Peyer's patch (tissue), 4 donors: ENCODE measurements at places on chromosomes 1 and 21. TPM values are rescaled to one million over a fixed set of nuclear protein-coding genes. Genes with fewer than 3 reads are reported as not detected.

Gene ITLN1
- total RNA-seq = 27.5 TPM

Gene OXCT2
- 12.2 TPM for total RNA-seq

Gene CSF3R
- total RNA-seq = 41.3 TPM

Gene TNFSF4
- total RNA-seq = 0.70 TPM

Gene SELL
- total RNA-seq = 9.9 TPM

Gene TENT5C
- 20.6 TPM for total RNA-seq

Gene NBPF6
- total RNA-seq = 3.3 TPM

Gene LCE6A
- not detected for total RNA-seq

GRCh38 chr1:116254776-116255175 is 118.3 kb upstream of the ATP1A1 start:
- H3K4me3 ChIP-seq = no peak overlapping the region
- no peaks in the 10 kb centered on the region for H3K36me3 ChIP-seq
- DNase-seq = peak; percentile 76
- no peaks in the 10 kb centered on the region for H3K27me3 ChIP-seq
- no peaks in the 10 kb centered on the region for H3K4me1 ChIP-seq
- H3K27ac ChIP-seq = no peak overlapping the region

GRCh38 chr1:170694172-170694926 is 30.4 kb downstream of the PRRX1 start:
- DNase-seq = no peak
- H3K27ac ChIP-seq = no peak overlapping the region
- no peaks in the 10 kb centered on the region for H3K36me3 ChIP-seq
- H3K4me1 ChIP-seq = no peaks in the 10 kb centered on the region

GRCh38 chr1:15952317-15953258 is 23.3 kb downstream of the ZBTB17 start:
- peak; percentile 46 for DNase-seq
- no peak overlapping the region for H3K27ac ChIP-seq
- no peaks in the 10 kb centered on the region for H3K4me1 ChIP-seq
- H3K27me3 ChIP-seq = no peaks in the 10 kb centered on the region
- no peak overlapping the region for H3K4me3 ChIP-seq

DNA sequence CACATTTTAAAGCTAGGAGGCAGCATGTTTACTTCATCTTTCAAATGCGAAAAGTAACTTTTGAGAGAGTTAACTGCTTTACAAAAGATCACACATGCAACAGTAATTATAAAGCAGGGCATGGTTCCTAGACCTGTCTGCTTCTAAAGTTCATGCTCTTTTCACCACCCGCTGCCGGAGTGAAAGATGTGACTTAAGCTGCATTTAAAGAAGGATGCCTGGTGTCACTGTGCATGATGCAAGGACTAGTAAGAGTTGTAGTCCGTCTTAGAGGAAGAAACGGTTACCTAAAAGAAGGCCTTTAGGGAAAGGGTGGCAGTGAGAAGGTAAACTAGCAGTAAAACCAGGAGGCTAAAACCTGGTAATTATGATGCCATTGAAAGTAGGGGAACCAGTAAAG is 1689.1 kb downstream of the KCNT2 start:
- H3K36me3 ChIP-seq = no peaks in the 10 kb centered on the region
- H3K27ac ChIP-seq = no peak overlapping the region
- no peaks in the 10 kb centered on the region for H3K27me3 ChIP-seq
- H3K4me1 ChIP-seq = no peaks in the 10 kb centered on the region
- H3K4me3 ChIP-seq = no peak overlapping the region
- no peak for DNase-seq

- DNase-seq = no peak
- H3K4me1 ChIP-seq = no peaks in the 10 kb centered on the region
- no peak overlapping the region for H3K4me3 ChIP-seq
- no peak overlapping the region for H3K27ac ChIP-seq
These were observed 63.9 kb downstream of the CHIA start for GRCh38 chr1:111354584-111354983.

GRCh38 chr21:25283720-25284119 is 323.6 kb downstream of the MRPL39 start:
- H3K4me3 ChIP-seq = no peak overlapping the region
- no peak for DNase-seq
- H3K36me3 ChIP-seq = no peaks in the 10 kb centered on the region
- H3K27me3 ChIP-seq = no peaks in the 10 kb centered on the region
- H3K4me1 ChIP-seq = no peaks in the 10 kb centered on the region

GRCh38 chr1:232211149-232211548 is 418.8 kb downstream of the SIPA1L2 start:
- H3K27ac ChIP-seq = no peak overlapping the region
- no peaks in the 10 kb centered on the region for H3K36me3 ChIP-seq
- H3K27me3 ChIP-seq = no peaks in the 10 kb centered on the region
- no peaks in the 10 kb centered on the region for H3K4me1 ChIP-seq
- no peak overlapping the region for H3K4me3 ChIP-seq

- no peak overlapping the region for H3K4me3 ChIP-seq
- DNase-seq = no peak
- H3K4me1 ChIP-seq = no peaks in the 10 kb centered on the region
- no peak overlapping the region for H3K27ac ChIP-seq
These were observed 340.0 kb upstream of the DPYD start for GRCh38 chr1:98260839-98261238.

- H3K27ac ChIP-seq = peak overlapping the region; percentile 72
- peak; percentile 38 for DNase-seq
- peaks cover 14% of the 10 kb centered on the region for H3K4me1 ChIP-seq
- no peak overlapping the region for H3K4me3 ChIP-seq
These were observed 141.4 kb upstream of the ARHGEF16 start for GRCh38 chr1:3312898-3313575.

- H3K4me1 ChIP-seq = no peaks in the 10 kb centered on the region
- H3K36me3 ChIP-seq = no peaks in the 10 kb centered on the region
- H3K27me3 ChIP-seq = no peaks in the 10 kb centered on the region
- DNase-seq = no peak
These were observed 682.9 kb upstream of the ADAMTS5 start for GRCh38 chr21:27649762-27650161.

DNA sequence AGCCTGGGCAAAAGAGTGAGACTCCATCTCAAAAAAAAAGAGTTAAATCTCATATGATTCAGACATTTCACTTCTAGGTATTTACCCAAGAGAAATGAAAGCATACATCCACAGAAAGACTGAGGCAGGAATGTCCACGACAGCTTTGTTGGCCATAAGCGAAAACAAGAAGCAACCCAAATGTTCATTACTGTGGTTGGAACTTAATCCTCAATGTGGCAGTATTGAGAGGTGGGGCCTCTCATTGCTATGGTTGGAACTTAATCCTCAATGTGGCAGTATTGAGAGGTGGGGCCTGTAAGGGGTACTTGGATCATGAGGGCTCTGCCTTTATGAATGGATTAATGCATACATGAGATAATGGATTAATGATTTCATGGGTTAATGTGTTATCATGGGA is 15.2 kb downstream of the C21orf58 start:
- no peaks in the 10 kb centered on the region for H3K27me3 ChIP-seq
- no peak overlapping the region for H3K27ac ChIP-seq
- H3K4me1 ChIP-seq = no peaks in the 10 kb centered on the region
- H3K4me3 ChIP-seq = no peak overlapping the region
- H3K36me3 ChIP-seq = no peaks in the 10 kb centered on the region

DNA sequence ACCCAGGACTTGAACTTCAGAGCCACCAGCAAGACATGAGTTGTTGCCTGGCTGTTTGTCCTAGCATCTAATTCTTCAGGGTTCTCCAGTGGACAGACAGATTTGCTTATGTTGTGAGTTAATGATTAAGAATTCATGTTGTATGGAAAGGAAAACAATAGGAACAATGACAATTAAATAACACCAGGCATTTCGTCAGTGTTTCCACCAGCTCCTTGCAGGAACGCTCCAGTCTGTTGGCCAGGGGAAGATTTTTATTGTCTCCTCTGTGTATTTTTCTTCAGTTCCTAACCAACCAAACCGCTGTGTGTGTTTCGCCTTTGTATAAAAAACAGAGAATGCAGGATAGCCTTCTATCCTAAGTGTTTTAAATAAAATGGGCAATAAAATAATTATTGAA is 64.4 kb upstream of the PTGFR start:
- H3K4me1 ChIP-seq = no peaks in the 10 kb centered on the region
- H3K27me3 ChIP-seq = no peaks in the 10 kb centered on the region
- H3K36me3 ChIP-seq = no peaks in the 10 kb centered on the region
- no peak for DNase-seq

GRCh38 chr1:101167891-101168290 is 68.9 kb upstream of the S1PR1 start:
- H3K4me1 ChIP-seq = no peaks in the 10 kb centered on the region
- H3K27ac ChIP-seq = no peak overlapping the region
- no peak overlapping the region for H3K4me3 ChIP-seq
- no peak for DNase-seq

- DNase-seq = no peak
- H3K27ac ChIP-seq = peak overlapping the region; percentile 42
- H3K36me3 ChIP-seq = no peaks in the 10 kb centered on the region
- H3K27me3 ChIP-seq = no peaks in the 10 kb centered on the region
These were observed 62.7 kb downstream of the CASZ1 start for GRCh38 chr1:10733474-10734366.

DNA sequence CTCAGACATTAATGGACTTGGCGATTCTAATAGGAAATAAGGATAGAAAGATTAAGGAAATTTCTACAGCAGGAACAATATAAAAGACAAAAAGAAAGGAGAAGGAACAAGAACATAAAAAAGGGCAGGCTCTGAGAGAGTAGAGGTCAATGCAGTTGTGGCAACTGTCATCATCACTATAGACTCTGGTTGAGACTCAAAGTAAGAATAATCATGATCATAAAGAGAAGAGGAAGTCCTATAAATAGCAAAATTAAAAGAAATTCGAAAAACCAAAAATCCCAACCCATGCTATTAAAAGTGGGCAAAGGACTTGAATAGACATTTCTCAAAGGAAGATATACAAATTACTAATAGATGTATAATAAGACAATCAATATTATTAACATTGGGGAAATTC is 14.4 kb upstream of the XCL1 start:
- H3K27me3 ChIP-seq = no peaks in the 10 kb centered on the region
- no peak overlapping the region for H3K27ac ChIP-seq
- no peak for DNase-seq
- no peaks in the 10 kb centered on the region for H3K4me1 ChIP-seq

DNA sequence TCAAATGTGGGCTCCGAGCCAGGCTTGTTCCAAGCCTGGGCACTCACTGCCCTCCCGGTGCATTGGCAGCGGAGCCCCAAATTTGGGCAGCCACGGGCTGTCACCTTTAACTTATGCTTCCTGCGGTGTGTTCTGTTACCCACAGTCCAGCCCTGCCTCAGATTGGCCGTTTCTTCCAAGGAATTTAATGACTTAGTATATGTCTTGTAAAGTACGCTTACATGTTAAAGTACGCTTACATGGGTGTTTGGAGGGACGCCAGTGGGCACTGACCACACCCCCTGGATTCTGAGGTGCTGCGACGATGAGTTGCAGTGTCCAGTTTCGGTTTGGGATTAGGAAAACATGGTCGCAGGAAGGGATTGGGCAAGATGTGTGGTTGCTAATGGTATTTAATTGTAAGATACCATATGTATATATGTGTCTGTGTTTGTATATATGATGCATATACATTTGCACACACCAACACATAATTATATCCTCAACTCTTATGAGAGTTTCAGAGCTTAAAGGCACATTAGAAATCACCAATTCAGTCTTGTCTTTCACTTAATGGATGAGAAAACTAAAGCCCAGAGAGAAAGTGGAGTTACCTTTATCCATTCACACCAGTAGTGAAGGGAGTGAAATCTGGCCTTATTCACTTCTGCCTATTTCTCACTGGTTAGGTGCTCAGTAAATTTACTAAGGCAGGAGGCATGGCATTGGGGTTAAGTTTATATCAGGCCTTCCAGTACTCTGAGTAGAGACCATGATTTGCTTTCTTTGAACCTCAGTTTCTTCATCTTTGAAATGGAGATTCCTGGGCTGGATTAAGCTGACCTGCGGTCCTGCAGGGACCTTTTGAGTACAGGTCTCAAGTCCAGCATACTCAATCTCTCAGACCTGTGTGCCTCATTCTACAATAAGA is 1.0 kb downstream of the SMYD2 start:
- H3K36me3 ChIP-seq = no peaks in the 10 kb centered on the region
- no peaks in the 10 kb centered on the region for H3K4me1 ChIP-seq
- H3K27ac ChIP-seq = peak overlapping the region; percentile 96
- peak overlapping the region; percentile 97 for H3K4me3 ChIP-seq

DNA sequence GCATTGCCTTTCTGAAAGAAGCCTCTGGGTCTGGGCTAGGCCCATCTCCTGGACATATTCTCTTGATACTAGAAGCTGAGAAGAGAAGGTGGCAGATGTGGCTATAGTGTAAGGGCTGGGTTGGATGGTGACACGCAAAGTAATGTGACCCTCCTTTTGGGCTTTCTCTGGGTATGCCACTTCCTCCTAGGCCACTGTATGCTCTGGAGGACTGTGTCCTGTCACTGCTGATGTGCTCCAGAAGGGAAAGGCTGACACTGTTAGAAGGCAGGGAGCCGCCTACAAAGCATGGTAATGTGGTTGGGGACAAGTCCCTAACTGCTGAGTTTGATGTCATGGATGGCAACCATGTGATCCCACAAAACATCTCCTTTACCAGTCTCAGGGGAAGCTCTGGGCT is 112.1 kb downstream of the BCAR3 start:
- peaks cover 85% of the 10 kb centered on the region for H3K36me3 ChIP-seq
- no peak for DNase-seq
- H3K4me1 ChIP-seq = no peaks in the 10 kb centered on the region
- H3K27me3 ChIP-seq = no peaks in the 10 kb centered on the region

GRCh38 chr1:76593618-76594017 is 273.7 kb upstream of the ST6GALNAC5 start:
- H3K27me3 ChIP-seq = no peaks in the 10 kb centered on the region
- no peak overlapping the region for H3K27ac ChIP-seq
- no peaks in the 10 kb centered on the region for H3K36me3 ChIP-seq
- no peak overlapping the region for H3K4me3 ChIP-seq
- no peak for DNase-seq

DNA sequence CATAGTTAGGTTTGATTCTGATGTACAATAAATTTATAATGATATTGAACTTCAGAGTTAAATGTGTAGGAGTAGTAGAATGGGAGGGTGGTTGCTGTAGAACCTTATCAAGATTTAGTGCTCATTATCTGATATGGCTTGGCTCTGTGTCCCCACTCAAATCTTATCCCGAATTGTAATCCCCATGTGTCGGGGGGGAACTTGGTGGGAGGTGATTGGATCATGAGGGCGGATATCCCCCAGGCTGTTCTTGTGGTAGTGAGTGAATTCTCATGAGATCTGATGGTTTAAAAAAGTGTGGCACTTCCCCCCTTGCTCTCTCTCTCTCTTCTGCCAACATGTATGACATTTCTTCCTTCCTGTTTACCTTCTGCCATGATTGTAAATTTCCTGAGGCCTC is 265.5 kb downstream of the GRIK1 start:
- no peak overlapping the region for H3K4me3 ChIP-seq
- H3K27ac ChIP-seq = no peak overlapping the region
- no peaks in the 10 kb centered on the region for H3K36me3 ChIP-seq
- DNase-seq = no peak
- no peaks in the 10 kb centered on the region for H3K27me3 ChIP-seq

DNA sequence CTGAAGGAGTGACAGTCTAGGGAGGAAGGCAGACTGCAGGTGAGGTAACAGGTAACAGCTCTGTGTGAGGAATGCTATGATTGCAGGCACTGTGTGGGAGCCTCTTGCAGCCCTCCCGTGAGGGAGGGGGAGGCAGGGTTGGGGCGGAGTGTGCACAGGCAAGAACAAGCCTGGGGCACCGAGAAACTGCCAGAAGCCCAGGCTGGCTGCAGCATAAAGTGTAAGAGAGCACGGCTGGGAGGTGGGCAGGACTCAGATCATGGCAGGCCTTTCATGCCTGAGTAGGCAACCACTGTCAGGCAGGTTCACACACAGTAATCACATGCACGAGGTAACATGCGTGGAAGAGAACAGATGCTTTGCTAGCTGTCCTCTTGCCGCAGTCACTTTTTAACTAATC is 11.3 kb upstream of the RHEX start:
- peak; percentile 86 for DNase-seq
- no peak overlapping the region for H3K4me3 ChIP-seq
- H3K4me1 ChIP-seq = peaks cover 14% of the 10 kb centered on the region
